ENCODE measurements at places on chromosomes 7 and 10. TPM values are rescaled to one million over a fixed set of nuclear protein-coding genes. Genes with fewer than 3 reads are reported as not detected.

LBX1 gene
- total RNA-seq, result 4.7 TPM

SHTN1 gene
- total RNA-seq, result 18.2 TPM

HOXA5 gene
- 55.0 TPM for total RNA-seq

VPS37D gene
- total RNA-seq, result 12.9 TPM
